ENCODE measurements at places on chromosomes 5 and 9.

DNA sequence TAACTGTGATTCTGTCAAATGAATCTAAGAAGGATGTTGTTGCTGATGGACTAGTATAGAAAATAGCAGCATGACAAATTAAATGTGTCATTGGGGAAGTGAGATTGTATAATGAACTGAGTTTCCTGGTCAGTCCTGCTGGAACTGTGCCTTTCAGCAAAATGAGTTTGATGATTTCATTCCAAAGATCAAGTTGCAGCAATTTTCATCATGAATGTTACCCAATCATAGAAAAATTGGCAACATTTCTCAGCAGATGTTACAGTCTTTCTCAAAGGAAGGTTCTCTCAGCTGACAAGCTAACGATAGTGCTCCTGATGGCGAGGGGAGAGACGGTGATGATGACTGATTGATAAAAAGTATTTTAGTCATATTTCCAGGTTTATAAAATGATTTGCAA lies 10.7 kb downstream of the PCDHAC2 start:
- no peak for DNase-seq

DNA sequence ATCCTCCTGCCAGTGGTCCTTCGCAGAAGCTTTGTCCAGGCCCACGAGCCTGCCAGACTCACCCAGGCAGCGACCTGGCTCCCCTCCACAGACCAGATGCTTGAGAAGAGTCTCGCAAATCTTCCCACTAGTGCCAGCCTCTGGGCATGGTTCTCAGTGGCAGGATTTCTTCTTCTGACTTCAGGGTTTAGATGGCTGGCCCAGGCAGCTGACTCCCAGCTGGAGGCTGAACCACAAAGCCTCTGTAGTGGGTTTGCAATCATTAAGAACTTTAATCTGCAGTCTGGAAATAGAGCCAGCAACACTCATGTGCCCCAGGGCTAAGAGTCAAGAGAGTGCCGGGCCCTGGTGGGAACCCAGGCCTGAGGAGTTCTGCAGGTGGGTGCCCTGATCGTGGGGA lies 90.6 kb upstream of the ICE1 start:
- DNase-seq: no peak

GRCh38 chr9:69548681-69549080 lies 123.5 kb downstream of the APBA1 start:
- DNase-seq: no peak

GRCh38 chr5:157516006-157516405 lies 56.0 kb downstream of the NIPAL4 start:
- no peak for DNase-seq

DNA sequence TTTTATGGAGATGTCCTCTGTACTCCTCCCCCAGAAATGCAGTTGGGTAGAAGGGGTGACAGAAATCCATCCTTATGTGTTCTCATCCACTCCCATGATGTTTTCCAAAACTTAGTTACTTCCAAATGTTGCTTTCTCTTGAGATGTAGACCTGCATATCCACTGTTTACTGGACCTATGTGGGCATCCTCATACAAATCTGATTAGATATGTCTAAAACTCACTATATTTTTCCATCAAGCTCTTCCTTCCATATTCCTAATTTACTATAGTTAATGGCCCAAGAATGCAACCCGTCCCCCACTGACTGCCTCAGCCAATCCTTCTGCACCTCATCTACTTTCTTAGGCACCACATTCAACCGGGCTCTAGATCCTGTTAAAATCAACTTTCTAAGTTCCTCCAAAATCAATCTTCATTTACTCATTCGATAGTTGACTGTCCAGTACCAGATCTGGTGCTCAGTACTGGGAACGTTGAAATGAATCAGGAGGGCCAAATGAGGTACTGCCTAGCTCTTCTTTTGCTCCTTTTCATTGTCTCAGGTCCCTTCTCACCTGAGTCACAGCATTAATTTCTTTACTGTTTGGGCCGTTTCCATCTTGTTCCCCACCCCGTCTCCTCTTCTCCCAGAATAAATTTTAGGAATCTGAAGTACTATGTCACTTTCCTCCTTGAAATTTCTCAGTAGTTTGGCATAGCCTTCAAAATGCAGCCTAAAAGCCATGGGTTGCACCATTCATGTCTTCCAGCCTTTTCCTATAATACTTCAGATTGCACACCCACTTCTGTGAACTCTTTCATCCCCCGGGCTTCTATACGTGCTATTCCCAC lies 7.9 kb downstream of the PLK2 start:
- DNase-seq: no peak

- DNase-seq: no peak
These were observed 348.4 kb upstream of the SLC30A5 start for GRCh38 chr5:68745448-68745847.

DNA sequence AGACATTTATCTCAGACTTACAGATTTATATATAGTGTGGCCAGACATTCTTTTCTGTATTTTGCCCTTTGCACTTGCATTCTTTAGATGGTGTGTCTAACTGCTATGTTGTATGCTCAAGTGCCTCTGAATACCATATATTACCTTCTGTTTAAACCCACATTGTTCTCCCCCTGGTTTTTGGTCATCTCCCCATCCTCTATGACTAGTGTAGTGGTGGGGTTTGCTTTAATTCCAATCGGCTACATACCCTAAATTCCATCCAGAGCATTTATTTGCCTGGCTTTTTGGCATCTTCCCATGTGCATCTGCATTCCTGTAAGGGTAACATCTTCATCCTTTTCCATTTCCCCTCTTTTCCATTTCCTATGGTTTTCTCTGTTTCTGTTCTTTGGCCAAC lies 271.0 kb upstream of the SLC30A5 start:
- no peak for DNase-seq

DNA sequence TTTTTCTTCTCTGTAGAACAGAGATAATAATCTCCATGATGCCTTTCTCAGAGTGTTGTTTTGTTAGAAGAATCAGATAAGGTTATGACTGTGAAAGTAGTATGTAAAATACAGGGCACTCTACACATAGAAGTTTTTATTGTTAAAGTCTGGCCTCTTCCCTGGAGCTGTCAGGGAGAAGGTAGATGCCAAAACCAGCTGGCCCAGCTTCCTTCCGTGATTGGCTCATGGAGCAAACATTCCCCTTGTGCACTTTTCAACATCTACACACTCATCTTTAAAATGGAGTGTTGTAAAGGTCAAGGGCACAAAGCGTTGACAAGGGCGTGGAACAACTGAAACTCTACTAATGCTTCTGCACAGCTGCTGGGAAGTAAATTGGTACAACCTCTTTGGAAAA lies 7.4 kb upstream of the RNF183 start:
- no peak for DNase-seq

GRCh38 chr5:102453716-102454115 lies 45.1 kb downstream of the SLCO6A1 start:
- no peak for DNase-seq

DNA sequence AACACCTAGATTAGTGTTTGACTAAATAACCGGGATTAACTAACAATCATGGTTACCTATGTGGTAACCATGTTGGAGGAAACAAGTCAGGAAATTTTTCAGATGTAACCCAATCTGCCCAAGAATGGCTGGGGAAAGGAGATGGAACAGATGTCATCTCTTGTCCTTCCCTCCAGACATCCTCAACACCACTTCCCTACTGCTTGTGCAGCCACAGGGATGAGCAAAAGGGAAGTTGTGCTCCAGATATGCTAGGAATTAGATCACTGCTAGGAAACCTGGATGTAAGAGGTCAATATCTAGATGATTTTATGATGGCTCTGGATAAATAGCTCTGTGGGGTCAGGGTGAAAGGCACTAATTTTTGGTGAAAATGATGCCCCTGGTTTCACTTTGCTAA lies 61.3 kb upstream of the ELL2 start:
- DNase-seq: no peak

GRCh38 chr5:88923623-88924329 lies 40.8 kb upstream of the MEF2C start:
- no peak for DNase-seq

DNA sequence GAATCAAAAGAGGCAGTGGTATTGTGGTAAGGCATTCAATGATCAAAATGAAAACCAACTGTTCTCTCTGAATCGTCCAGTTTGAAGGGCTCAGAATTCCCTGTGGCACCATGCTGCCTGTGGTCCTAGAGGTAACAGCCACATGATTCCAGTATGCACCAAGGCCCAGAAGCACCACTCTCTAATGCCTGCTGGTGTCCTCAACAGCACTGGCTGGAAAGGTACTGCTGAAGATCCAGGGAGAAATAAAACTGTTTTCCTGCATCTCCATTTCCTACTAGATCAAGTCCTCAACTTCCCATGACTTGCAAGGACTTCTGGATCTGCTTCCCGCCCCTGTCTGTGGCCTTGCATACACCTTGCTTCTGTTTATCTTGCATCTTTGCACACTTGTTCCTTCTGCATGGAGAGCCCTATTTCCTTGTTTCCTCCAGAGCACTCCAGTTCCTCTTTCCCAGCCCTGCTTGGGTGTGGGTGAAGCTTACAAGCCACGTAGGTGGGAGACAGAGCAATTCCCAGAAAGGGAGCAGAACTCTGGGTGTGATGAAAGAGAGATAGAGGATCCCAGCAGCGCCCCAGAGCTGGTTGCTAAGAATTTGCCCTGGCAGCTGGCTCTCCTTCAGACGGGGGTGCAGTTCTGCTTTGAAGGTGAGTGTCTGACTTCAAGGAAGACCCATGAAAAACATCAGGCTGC lies 41.0 kb upstream of the EQTN start:
- no peak for DNase-seq

DNA sequence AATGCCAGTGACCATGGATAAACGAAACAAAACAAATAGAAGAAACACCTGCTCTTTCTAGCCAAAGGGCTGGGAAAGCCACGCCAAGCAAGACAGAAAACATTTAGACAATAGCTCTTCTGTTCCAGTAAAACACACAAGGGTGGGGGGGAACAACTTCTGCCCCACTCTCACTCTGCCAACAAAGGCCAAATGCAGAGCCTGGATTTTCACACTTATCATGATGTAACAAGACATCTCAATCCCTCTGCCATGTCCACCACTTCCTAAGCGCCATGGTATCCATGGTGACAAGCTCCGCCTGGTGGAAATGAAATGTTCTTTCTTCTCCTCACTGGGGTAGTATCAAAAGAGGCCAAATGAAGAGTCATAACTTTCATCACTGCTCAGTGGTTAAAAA lies 60.6 kb downstream of the DRD1 start:
- no peak for DNase-seq

All from activated CD8-positive, alpha-beta memory T cell treated with anti-CD3 and anti-CD28 coated beads, Interleukin-2, amount 50 U/mL, for 4 hours (primary cell).